Activated CD4-positive, alpha-beta memory T cell treated with anti-CD3 and anti-CD28 coated beads for 36 hours (primary cell): ENCODE measurements at places on chromosomes 12 and 14. TPM values are rescaled to one million over a fixed set of nuclear protein-coding genes. Genes with fewer than 3 reads are reported as not detected.

- no peak for DNase-seq
Measured at GRCh38 chr14:68386446-68386845, 406.4 kb downstream of the ZFP36L1 start.

- no peak for DNase-seq
Measured at GRCh38 chr12:87163122-87163521, 866.1 kb downstream of the C12orf50 start.

DNA sequence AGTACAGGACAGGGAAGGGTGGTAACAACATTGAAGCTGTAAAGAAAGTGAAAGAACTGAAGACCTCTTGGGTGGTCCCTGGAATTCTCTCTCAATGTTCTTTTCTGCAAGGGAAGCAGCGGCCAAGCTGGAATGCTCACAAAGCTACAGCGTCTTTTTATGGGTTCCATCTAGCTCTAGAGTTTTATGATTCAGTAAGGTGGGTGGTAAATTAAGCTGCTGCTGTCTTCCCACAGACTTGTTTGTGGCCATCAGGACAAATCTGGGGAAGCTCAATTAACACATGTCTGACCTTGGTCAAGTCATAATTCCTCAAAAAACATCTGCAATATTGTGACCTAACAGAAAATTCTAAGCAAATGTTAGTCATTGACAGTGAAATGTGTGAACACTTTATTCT lies 139.1 kb downstream of the MED13L start:
- DNase-seq, result no peak

GRCh38 chr12:104219908-104220404 lies 4.4 kb downstream of the TXNRD1 start:
- peak; percentile 83 for DNase-seq

DNA sequence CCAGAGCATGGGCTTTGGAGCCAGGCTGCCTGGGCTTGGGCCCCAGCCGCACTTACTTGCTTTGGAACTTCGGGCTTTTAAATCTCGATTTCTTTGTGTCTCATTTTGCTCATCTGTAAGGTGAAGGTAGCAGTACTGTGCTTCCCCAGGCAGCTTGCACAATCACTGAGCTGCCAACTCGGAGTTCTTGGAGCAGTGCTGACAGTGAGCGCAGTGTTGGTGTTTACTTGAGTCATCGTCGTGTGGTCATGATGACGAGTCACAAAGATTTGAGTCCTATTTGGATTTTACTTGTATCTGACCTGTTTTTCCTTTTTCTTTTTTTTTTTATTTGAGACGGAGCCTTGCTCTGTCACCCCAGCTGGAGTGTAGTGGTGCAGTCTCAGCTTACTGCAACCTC lies 31.3 kb upstream of the ATF1 start:
- no peak for DNase-seq

DNA sequence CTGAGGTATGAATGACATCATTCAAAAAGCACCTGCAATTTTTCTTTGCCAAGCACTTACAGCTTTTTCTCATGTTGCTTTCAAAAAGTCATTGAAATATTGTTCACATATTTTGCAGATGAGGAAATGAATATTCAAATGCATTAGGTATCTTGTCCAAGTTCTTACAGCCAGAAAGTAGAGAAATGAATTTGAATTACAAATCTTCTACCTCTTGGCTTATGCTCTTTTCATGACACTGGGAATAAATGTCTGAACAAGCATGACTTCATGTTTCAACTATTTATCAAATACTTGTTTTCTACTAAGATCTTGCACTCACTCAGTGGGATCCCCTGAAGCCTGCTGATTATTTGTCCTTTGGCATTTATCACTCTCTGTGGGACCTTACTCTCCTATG lies 267.2 kb upstream of the BTG1 start:
- DNase-seq, result no peak

DNA sequence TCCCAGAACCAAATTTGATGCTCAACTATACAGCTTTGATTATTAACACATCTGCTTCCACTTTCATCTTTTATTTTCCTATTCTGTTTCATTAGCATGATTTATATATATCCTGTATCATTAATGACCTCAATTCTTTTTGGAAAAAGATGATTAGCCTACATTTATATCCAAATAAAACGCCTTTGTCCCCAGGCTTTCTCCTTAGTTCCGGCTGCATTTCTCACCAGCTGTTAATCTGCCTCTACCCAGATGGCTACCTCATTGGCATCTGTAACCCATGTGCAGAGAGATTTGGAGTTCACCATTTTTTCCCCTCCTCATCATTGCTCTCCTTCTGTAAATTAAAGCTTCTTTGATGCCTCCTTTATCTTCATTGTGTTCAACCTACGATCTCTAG lies 336.8 kb upstream of the RGS6 start:
- DNase-seq, result no peak

GRCh38 chr12:1917172-1918070 lies 1.0 kb downstream of the CACNA2D4 start:
- no peak for DNase-seq

Gene RASSF8
- 0.29 TPM for total RNA-seq

Gene COL2A1
- not detected for total RNA-seq

Gene DPY19L2
- total RNA-seq, result 0.67 TPM

Gene NEUROD4
- not detected for total RNA-seq

Gene SRGAP1
- 0.12 TPM for total RNA-seq

Gene SPIC
- not detected for total RNA-seq

Gene SLC17A8
- not detected for total RNA-seq
